ENCODE measurements at places on chromosomes 2 and 18.

- DNase-seq: no peak
These were observed 128.3 kb downstream of the SATB2 start for GRCh38 chr2:199329466-199329865.

DNA sequence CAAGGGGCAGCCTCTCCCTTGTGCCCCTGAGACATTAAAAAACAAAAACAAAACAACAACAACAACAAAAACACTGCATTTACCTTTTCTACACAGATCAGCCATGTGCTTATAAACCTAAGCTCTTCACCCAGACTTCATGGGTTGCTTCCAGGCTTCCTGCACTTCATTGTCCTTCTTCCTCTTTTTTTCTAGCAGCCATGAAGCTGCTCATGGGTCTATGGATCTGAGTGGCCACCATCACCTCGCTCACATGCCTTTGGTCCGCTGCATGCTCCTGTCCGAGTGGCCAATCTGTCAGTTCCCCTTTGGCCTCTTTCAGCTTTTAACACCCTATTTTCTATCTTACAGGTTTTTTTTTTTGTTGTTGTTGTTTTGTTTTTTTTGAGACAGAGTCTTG, 9.0 kb upstream of the TET3 start:
- no peak for DNase-seq

DNA sequence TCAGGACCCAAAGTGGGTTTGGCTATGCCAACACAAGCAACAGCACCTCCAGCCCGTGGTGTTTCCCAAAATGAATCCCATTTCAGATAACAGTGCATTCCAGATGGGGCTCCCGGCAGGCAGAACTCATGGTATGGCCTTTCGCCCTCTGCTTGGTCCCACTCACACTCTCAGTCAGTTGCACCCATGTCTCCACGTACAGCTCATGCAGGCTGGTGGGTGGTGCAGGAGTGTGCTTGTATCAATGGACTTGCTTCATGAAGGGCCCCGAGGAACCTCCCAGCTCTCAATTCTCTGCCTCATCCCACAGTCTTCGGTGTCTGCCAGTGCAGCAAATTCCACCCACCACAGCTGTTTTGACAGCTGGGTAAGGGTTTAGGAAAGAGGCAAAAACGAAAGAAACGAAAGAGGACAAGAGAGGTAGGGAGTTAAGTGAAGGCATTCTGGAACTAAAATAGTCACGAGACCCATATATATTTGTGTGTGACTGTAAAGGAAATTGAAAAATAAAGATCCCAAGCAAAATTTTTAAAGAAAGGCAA, 278.1 kb downstream of the DCDC2C start:
- no peak for DNase-seq

DNA sequence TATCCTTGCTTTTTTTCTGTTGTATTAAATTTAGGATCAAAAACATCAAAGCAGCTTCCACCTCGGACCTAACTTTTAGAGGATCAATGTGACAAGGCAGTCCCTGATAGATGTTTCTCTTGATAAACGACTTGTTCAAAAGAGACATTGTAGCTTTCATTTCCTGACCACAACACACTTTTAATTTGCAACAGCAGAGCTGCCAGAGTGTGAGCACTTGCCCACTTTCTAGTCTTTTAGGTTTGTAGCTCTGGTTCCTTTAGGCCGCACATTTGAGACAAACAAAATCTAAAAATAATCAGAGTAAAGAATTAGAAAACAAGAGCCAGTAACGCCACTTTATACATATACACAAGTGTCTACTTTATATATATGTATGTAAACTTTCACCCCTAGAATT, 3.1 kb downstream of the FIGN start:
- DNase-seq: no peak

DNA sequence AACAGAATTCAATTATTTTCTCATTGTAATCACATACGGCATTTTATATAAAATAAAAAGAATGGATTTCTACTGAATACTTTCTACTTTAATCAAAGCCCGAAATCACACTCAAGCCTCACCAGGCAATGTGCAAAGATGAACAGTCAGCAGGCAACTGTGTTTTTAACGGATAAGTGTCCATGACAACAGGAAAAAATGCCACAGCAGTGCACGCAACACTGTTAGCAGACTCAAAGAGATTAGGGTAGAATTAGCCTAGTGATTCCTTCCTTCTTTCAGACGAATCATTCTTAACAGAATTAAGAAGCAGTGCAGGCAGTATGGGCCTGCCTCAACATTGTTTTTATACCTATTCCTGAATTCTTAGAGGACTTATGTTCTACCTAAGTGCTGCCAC, 135.6 kb downstream of the CDH2 start:
- peak; percentile 69 for DNase-seq

DNA sequence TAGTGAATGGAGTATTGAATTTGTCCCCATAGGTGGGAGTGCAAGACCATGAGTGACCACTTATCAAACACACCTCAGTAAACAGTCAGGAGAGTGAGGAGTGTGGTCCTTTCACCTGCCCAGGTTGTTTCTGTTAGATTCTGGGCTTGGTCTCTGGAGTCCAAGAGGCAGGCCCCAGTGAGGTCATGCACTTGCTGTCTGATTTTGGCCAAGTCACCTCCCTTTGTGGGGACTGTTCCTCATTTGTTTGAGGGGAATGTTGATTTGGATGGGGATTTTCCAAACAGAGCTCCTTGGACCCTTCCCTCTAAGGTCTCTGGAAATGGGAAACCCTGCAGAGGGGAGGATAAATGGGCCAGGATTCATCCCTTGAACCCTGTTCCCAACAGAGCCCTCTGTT, 7.3 kb downstream of the IL1RN start:
- DNase-seq: peak; percentile 15

DNA sequence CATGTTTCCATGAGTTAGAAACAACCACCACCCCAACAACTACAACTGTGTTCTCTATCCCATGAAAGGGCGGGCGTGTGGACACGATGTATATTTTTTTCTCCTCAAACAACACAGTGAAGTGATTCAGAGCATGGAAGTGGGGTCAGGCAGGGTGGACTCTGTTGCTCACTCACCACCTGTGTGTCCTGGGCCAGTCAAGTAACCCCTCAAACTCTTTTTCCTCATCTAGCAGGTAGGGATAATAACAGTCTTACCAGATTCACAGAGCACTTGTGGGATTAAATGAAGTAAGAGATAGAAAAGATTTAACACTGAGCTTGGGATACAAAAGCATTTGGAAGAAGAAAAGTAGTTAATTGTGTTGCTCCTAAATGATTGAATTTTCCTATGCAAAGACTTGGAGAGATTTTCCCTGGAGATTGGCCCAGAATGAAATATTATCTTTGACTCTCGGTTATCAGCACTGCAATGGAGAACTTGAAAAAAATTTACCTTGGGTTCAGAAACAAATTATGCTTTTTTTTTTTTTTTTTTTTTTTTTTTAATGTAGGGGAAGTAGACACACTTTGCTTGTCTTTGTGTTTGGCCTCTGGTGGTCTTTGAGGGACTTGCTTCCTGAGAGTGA, 161.9 kb upstream of the EPAS1 start:
- DNase-seq: no peak

DNA sequence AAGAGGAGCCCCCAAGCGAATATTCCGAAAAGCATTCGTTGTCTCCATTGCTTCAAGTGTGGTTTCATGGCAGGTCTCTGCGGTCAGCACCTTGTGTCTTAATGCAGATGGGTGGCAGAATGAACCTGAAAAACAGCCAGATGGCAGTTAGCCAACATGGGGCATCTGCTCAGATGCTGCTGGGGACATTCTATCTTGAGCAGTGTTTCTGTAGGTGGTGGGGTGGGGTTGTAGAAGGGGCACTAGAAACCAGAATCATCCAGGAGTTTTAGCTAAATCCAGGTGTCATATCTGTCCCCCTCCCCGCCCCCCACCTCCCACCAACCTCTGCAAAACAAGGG, 42.1 kb downstream of the ST6GAL2 start:
- no peak for DNase-seq

DNA sequence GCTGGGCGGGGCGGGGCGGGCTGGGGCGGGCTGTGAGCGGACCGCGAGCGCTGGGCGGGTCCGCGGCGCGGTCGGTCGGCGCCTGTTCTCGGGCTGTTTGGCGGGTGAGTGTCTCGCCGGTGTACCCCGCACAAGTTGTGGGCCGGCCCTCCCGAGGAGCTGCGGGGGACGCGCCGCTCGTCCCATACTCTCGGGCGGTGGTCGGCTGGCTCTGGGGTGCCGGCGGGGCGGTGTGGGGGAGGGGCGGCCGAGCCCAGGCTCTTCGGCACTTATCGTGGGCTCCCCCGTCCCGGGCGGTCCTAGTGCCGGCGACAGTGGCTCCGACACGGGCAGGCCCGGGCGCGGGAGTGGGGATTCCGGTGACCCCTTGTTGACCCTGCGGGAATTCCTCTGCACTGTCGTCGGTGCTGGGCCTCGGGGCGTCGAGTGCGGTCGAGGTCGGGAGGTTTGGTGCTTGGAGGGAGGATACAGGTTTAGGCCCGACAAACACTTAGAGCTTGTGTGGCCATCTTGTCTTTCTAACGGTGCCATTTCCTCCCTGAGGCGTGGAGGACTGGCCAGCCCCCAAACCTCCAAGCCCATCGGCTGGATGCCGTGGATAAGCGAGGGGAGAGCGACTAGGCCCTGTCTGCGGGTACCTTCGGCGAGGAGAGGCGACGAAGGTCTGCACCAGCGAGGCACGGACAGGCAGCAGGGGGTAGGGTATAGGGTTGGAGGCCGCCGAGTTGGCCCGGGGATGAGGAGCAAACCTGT, at the start of gene SEPTIN2:
Gene SEPTIN2, plus strand, starts transcription at position 47 of the 753 bp plus-strand sequence. CDS start 8,308 bp downstream, outside the sequence.
- peak; percentile 89 for DNase-seq

DNA sequence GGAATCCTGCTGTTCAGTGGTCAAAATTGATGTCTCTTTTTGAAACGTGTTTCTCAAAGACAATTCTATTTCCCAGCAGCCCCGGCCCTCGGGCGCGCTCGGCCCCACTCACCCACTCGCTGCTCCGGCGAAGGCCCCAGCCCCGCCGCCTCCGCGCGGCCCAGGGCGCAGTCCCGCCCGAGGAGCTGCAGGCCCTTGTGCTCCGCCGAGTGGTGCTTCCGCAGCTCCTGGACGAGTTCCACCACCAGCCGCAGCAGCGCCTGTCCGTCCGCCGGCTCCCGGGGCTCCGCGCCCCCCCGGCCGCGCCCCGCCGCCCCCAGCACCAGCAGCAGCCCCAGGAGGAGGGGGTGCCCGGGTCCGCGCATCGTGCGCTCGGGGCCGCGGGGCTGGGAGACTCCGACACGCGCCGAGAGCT, 413 bp downstream of the ALKAL2 start:
- peak; percentile 61 for DNase-seq

DNA sequence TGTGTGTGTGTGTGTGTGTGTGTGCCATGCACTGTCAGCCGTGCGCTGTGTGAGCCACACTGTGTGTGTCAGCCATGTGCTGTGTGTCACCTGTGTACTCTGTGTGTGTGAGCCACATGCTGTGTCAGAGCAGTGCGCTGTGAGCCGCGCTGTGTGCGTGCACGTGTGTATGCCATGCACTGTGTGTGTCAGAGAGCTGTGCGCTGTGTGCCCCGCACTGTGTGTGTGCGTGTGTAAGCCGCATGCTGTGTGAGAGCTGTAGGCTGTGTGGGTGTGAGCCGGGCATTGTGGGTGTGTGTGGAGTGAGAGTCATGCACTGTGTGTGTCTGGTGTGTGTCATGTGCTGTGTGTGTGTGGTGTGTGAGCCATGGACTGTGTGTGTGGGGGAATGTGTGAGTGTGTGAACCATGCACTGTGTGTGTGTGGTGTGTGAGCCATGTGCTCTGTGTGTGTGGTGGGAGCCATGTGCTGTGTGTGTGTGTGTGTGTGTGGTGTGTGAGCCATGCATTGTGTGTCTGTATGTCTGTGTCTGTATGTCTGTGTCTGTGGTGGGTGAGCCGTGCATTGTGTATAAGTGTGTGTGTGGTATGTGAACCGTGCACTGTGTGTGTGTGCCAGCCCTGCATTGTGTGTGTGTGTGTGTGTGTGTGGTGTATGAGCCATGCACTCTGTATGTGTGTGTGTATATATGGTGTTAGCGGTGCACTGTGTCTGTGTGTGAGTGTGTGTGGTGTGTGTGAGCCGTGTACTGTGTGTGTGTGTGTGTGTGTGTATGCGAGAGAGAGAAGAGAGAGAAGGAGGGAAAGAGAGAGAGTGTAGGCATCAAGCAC, 106.4 kb upstream of the TPO start:
- DNase-seq: no peak

DNA sequence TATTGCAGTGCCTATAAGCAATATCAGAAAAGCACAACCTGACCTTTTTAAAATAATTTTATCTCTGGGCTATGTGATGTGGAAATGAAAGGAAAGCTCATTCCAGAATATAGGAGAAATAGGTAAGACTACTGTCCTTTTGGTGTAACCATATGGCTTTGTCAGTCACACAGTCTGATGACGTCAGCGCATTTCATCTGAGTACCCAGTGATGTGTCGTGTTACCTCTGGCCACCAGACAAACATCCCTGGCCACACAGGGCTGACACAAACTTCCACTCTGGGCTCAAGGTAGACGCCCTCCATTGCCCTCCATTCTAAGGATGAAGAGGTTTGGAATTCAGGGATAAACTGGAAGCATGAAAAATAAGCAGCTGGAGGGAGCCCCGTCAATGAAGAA, 506.7 kb downstream of the CMPK2 start:
- DNase-seq: no peak

DNA sequence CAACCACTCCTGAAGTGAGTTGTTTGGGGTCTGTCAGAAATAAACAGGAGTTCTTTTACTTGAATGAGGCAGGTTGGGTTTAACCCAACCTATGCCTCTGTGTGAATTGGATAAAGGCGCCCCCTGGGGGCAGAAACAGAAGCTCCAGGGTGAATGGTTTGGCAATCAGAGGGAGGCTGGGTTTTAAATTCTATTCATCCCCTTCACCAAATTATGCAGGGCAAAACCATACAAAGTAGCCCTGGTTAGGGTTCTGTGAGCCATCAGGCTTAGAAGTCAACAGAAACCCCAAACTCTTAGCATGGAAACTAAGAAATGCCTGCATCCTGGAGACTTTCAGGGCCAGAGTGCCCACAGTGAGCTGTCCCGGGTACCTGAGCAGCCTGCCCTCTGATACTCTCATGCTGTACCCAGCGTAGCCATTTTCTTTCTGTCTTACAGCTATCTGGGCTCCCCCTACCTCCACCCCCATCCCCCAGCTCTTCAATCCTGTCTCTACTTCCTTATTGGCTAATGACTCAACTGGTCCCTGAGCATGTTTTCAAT, 241.5 kb downstream of the ICOS start:
- peak; percentile 57 for DNase-seq
